ENCODE measurements at places on chromosomes 2 and 18.

- DNase-seq, result no peak
Measured at GRCh38 chr2:172930871-172931255, 144.8 kb upstream of the MAP3K20 start.

GRCh38 chr2:174553811-174554493 lies 43.7 kb downstream of the WIPF1 start:
- no peak for DNase-seq

GRCh38 chr2:66346231-66346664 lies 88.7 kb upstream of the MEIS1 start:
- DNase-seq, result no peak

- DNase-seq, result no peak
Measured at GRCh38 chr2:160157861-160158829, 41.9 kb downstream of the ITGB6 start.

- DNase-seq, result no peak
Measured at GRCh38 chr2:237752761-237753165, 45.8 kb upstream of the RBM44 start.

GRCh38 chr2:161063946-161064306 lies 96.3 kb upstream of the TANK start:
- DNase-seq, result no peak

- no peak for DNase-seq
Measured at GRCh38 chr18:5630900-5631413, 87.2 kb upstream of the EPB41L3 start.

GRCh38 chr2:186044761-186045160 lies 306.2 kb downstream of the FSIP2 start:
- DNase-seq, result no peak

All from activated naive CD4-positive, alpha-beta T cell (primary cell).